ENCODE measurements at places on chromosomes 1 and 21.
A peak's percentile ranks its signal among the peaks of the same experiment; 100 is the strongest.

DNA sequence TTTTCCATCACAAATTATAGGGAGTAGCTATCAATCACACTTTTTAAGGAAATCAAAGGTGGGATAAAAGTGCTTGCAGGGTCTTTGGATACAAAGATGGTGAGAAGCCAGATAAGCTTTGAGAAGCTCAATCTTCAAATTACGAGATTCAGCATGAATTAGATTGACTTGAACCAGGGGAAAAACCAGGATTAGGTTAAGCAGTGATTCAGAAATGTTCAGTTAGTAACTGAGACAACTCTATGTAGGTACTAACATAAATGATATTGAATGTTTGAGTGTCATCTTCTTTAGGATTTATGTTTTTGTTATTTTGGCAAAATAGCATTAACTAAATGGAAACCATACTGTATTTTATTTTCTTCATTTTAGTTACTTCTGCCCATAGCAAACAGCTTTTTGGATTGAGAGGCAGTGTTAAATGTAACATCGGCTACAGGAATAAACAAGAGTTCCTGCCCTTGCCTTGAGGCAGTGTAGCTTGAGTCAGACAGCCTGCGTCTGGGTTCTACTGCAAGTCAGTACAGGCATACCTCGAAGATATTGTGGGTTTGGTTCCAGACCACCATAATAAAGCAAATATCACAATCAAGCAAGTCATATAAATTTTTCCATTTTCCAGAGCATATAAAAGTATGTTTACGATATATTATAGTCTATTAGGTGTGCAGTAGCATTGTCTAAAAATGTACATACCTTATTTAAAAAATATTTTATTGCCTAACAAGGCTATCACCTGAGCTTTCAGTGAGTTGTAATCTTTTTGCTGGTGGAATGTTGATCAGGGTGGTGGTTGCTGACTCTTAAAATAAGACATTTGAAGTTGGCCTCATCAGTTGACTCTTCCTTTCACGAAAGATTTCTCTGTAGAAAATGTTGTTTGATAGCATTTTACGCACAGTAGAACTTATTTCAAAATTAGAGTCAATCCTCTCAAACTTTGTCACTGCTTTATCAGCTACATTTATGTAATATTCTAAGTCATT lies 36.9 kb upstream of the BACH1 start:
- DNase-seq, result no peak

DNA sequence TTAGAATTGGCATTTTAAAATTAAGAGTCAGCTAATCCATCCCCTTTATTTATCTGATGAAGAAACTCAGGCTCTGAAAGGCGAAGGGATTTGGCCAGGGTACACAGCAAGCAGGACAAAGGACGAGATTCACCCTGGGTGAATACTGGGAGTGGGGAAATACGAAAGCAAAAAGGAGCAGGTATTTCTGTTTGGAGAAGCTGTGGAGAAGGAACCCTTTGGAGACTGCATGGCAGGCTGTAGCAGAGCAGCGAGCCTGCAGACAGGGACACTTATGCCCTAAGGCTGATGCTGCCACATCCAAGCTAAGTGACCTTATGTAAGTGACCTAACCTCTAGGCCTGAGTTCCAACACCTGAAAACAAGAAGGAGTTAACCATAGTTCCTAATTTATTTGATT lies 207.2 kb upstream of the C1orf87 start:
- DNase-seq, result no peak

- DNase-seq, result no peak
These were observed 20.9 kb downstream of the CAPN2 start for GRCh38 chr1:223732993-223733798.

GRCh38 chr1:156796340-156797097 lies 20.1 kb downstream of the SH2D2A start:
- DNase-seq, result peak; percentile 93

GRCh38 chr1:152501704-152502103 lies 8.9 kb upstream of the LCE5A start:
- no peak for DNase-seq

DNA sequence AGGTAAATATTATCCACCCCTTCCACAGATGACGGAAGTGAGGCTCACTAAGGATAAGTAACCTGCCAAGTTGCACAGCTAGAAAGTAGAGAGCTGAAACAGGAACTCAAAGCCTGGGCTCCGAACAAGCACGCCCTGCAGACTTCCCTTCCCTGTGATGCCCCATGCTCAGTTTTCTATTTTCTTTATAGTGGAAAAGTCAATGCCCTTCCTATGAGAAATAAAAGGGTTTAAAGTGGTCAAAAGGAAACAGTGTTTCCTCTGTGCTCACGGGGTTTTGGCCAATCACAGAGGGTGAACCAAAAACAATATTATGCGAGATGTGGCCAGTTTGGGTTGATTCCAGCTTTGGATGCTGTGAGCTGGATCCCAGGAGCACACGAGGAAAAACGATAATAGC lies 44.5 kb downstream of the DDR2 start:
- no peak for DNase-seq

GRCh38 chr1:186768906-186769305 lies 59.8 kb upstream of the PLA2G4A start:
- DNase-seq, result no peak

DNA sequence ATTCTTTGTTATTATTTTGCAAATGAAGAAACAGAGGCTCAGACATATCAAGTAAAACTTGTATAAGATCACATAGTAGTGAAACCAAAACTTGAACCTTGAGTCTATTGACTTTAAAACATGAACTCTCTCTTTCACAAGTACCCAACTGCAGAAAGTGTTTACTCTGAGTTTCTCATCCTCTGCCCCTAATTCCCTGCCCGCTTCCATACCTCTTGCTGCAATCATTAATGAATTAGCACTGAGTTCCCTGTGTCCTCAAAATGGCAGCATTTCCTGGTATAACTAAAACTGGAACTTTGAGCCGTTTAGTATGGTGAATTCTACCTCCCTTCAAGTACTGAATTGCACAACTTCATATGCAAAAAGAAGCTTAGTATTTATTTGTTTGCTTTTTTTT lies 147.7 kb upstream of the DNAH14 start:
- DNase-seq, result no peak
